ENCODE measurements at places on chromosomes 2 and 18.
A peak's percentile ranks its signal among the peaks of the same experiment; 100 is the strongest.

DNA sequence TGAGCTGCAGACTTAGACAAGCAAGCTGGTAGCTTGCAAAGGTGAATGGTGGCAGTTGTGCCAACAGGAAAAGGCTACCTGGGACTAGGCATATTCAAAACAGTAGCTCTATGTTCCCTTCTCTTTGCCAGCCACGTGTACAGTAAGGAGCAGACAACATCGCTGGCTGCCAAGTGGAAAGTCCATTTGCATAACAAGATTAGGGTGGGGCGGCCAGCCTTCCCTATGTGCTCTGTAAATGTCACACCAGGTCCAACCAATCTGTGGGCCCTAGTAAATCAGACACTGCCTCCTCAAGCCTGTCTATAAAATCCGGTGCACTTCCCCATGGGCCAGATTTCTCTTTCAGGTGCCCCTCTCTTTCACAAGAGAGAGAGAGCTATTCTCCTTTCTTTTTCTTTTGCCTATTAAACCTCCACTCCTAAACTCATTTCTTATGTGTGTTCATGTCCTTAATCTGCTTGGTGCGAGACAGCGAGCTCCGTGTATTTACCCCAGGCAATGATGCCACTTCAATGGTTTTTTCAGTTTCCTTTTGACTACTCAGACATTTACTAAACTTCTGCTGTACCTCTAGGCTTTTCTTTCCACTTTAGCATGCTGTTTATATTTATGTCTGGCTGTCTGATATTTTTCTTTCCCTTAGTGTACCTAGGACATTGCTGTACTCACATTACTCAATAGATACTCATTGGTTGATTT, 297.4 kb upstream of the GCFC2 start:
- no peak for DNase-seq

GRCh38 chr18:55934821-55935220, 346.8 kb upstream of the TCF4 start:
- DNase-seq: no peak

DNA sequence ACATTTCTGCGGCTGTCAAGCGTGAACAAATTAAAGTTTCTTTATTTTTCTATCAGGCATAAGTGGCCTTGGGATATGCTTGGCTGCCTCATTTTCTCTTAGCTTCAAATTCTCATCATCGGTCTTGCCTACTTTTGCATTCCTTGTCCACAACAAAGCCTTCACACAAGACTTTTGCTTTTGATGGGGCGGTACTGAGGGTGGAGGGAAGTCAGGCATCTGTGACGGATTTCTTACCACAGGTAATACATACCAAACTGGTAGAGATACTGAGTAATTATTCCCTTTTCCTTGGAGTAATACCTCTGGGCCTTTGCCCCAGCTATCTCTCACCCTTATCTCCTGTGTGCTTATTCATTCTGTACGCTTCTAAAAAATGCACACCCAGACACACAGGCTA, 468.3 kb upstream of the RGPD4 start:
- DNase-seq: no peak

GRCh38 chr18:1511619-1512311, 607.1 kb downstream of the ADCYAP1 start:
- no peak for DNase-seq

DNA sequence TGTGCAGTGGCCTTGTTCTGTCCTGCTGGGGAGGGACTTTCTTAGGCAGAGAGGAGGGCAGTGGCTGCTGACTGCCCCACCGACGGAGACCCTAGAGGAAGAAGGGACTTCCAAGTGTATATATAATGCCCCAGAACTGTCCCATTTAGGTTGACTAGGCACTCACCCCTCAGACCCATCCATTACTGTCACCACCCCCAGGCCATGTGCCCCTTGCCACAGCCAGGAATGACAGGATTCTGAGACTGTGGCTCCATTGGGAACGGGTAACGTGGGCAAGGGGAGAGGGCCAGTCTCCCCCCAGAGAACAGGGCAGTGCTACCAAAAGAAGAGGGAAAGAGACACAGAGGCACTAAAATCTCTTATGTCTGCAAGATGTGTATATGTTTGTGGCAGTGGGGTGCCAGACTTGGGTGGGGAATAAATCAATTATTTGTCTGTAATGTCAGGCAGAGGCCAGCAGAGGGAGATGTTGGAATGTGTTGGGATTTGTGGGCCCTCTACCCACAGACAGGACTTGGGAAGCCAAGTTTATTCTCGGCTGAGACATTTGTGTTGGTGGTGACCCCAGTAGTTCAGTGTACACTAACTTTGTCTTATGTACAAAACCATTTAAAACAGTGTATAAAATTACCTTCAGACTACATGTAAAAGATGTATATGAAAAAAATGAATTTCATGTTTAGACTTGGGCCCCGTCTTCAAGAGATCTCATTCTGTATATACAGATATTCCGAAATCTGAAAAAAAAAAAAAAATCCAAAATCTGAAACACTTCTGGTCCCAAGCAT, 24.0 kb upstream of the TMEM37 start:
- DNase-seq: no peak

DNA sequence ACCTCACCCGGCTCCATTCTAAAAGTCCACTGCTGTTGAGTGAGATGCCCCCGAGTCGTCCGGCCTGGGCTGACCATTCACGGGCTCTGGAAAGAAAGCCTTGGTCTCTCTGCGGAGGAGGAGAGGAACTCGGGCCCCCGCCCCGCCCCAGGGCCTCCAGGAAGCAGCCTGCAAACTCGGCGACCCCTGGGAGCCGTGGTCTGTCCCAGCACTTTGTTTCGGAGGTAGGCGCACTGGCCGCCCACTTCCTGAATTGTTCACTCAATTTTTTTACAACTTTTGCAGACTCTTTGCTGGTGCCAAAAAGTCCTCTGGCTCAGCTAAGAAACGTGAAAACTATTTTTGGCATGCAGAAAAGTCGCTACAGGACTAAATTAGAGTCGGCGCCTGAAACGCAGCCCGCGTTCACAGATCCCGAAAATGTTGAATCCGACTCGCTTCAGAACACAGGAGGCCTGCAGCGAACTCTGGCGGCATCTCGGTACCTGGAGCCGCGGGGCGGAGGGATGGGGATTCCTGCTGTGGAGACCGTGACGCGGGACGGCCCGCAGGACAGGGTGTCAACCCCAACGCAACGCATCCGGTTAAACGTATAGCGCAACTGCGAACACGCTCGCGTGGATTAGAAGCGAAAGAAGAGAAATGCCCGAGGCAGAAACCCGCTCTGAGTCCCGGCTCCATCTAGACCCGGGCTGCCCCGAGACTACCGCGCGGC, 1.5 kb downstream of the PXDN start:
- DNase-seq: peak; percentile 55

- DNase-seq: no peak
Observed at GRCh38 chr2:236195726-236196125, 27.5 kb upstream of the GBX2 start.

DNA sequence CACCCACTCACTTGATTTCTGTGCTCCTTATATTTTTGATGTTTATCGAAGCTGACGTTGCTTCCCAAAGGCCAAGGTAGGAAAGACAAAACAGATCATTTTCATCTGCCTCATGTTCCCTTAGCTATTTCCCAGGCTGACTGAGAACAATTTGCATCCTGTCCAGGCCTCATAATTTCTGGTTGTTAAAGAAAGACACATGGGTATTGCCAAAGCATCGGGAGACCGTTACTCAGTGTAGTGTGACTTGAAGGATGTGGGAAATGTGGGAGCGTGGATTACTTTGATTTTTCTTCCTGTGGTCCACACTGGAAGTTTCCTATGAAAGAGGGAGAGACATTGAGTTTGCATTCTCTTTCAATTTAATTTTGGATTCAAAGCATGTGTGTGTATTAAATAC, 204.6 kb downstream of the TRIB2 start:
- no peak for DNase-seq

GRCh38 chr2:8195784-8196183, 486.1 kb upstream of the ID2 start:
- DNase-seq: no peak

DNA sequence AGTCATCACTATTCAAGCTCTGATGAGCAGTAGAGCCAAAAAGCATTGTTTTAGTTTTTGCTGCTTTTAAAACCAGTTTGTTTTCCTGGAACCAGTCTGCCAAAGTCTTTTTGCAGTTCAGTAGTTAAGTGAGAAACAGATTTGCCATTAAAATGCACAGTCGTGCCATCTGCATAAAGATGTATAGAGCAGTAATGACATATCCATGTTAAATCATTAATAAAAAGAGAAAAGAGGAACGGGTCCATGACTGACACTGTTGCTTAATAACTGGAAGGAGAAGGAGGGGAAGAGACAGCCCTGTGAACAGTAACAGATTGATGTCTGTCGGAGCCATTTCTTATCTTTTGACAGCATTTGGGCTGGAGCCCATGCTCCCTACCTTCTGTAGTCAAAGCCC, 704.6 kb downstream of the SATB2 start:
- DNase-seq: no peak

- DNase-seq: no peak
Observed at GRCh38 chr18:71075147-71075546, 786.3 kb downstream of the SOCS6 start.

DNA sequence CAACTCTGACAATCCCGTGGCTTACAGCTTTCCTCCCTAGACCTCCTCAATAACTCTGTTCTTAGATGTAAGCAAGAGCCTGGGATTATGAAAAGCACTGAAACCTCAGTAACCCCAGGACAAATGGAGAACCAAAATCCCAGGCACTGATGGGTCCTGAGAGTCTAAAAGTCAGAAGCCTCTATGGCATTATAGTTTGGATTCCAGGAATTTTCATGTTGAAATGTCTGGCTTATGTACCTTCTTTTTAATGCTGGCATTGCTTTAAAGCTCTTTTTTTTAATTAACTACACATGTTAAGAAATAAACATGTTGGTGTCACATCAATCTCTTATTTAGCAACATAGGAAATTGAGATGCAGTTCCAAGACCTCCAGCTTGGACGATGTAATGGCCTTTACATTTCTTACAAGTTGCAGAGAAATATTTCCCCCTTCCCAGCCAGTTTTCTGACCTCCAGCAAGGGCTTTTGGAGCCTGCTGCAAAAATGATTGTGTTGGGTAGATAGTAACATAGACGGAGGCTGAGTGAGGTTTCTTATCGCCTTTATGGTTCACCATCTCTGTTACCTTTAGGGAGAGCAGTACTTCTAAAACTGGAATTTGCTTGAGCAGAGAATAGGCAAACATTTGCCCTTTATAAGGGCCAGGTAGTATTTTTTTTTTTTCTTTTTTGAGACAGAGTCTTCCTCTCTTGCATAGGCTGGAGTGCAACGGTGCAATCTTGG, 84.8 kb upstream of the RASGRP3 start:
- DNase-seq: no peak

DNA sequence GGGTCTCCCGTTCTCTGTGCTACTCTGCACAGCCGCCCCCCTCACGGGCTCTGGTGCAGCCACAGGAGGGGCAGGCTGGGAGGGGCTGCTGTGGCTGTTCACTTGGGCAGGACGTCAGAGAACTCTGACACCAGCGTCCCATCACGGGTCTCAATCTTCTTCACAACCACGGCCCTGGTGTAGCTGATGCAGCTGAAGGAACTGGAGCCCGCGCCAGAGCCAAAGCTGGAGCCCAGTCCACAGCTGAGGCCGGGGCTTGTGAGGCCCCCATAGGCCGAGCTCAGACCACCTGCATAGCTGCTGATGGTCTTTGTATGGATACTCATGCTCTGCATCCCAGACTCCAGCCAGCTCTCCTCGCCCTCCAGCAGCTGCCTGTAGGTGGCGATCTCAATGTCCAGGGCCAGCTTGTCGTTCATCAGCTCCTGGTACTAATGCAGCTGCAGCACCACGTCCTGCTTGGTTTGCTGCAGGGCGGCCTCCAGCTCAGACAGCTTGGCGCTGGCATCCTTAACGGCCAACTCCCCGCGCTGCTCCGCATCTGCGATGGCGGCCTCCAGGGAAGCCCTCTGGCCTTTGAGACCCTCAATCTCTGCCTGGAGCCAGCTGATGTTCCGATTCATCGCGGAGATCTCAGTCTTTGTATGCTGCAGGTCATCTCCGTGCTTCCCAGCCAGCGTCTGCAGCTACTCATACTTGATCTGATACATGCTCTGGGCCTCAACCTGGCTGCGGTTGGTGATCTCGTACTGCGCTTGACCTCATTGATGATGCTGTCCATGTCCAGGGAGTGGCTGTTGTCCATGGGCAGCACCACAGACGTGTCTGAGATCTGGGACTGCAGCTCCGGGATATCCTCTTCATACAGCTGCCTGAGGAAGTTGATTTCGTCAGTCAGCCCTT, 7.4 kb upstream of the DUSP19 start:
- no peak for DNase-seq

GRCh38 chr2:188898261-188898660, 75.9 kb upstream of the COL3A1 start:
- DNase-seq: no peak

DNA sequence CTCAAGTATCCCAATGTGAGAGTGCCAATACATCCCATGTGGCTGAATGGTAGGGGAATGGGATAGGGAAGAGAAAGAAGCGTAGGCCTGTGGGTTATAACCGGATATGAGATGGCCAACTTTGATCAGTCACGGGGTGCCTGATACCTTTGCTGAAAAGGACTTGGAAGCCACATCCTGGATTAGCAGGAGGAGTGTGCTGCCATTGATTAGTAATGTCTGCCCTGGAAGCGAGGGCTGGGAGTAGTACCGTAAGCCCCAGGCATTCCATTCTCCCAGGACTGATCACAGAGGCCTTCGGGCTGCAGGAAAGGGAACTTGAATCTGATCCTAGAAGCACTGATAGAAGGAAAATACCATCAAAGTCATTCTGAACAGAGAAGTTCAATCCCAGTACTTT, 218.5 kb downstream of the TFCP2L1 start:
- DNase-seq: no peak

DNA sequence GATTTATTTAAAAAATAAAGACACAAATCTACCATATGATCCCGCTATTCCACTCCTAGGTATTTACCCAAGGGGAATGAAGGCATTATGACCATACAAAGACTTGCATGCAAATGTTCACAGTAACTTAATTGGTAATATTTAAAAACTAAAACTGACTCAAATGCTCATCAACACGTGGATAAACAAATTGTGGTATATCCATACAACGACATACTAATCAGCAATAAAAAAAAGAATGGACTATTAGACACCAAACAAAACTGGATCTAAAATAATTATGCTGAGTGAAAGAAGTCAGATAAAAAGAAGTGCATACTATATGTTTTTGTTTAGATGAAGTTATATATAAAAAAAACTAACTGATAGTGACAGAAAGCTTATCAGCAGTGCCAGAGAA, 428.3 kb downstream of the ZEB2 start:
- no peak for DNase-seq

DNA sequence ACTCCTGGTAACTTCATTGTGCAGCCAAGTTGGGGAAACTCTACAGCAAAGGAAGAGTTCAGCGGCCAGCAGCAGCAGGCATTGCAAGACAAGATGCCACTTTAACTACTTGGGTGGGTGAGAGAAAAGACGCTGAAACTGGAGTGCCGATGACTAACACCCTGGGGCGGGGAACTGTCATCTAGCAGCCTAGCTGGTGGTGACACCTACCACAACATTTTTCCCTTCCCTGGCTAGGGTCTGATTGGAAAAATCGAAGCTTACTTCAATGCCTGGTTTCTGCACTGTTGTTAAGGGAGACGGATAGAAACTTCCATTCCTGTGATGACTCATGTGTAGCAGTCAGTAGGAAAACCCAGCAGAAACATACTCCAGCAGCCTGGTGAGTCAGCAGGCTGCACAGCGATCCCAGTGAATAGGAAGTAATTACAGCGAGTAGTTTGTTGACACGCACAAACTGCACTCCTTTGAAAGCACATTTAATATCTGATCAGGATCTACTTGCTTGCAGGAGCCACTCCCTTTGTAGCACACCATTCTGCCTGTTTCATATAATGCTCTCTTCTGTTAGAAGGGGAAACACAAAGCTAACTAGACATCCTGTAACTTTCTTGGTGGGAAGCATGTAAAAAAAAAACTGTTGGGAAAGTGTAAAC, 62.1 kb upstream of the MAPRE2 start:
- peak; percentile 95 for DNase-seq

GRCh38 chr18:4854671-4855070, 342.4 kb downstream of the AKAIN1 start:
- DNase-seq: no peak
